ENCODE measurements at places on chromosomes 16 and 17. TPM values are rescaled to one million over a fixed set of nuclear protein-coding genes. Genes with fewer than 3 reads are reported as not detected.
A peak's percentile ranks its signal among the peaks of the same experiment; 100 is the strongest.

- no peak overlapping the region for H3K27ac ChIP-seq
- H3K36me3 ChIP-seq: no peaks in the 10 kb centered on the region
Measured at GRCh38 chr17:49439673-49440571, 25.2 kb upstream of the PHB1 start.

GRCh38 chr16:83935005-83935857 is 17.8 kb upstream of the OSGIN1 start:
- DNase-seq: no peak
- no peak overlapping the region for H3K27ac ChIP-seq
- H3K27me3 ChIP-seq: no peaks in the 10 kb centered on the region
- no peaks in the 10 kb centered on the region for H3K4me1 ChIP-seq
- no peak overlapping the region for H3K4me3 ChIP-seq

GRCh38 chr16:10447289-10447688 is 61.4 kb downstream of the ATF7IP2 start:
- no peak overlapping the region for H3K4me3 ChIP-seq
- no peak for DNase-seq
- no peaks in the 10 kb centered on the region for H3K27me3 ChIP-seq

- DNase-seq: no peak
- no peak overlapping the region for H3K27ac ChIP-seq
Measured at GRCh38 chr17:80349751-80350150, 65.2 kb upstream of the ENDOV start.

- DNase-seq: no peak
- no peak overlapping the region for H3K27ac ChIP-seq
- H3K4me1 ChIP-seq: no peaks in the 10 kb centered on the region
- H3K4me3 ChIP-seq: no peak overlapping the region
- no peaks in the 10 kb centered on the region for H3K36me3 ChIP-seq
Measured at GRCh38 chr16:6063526-6063925, 965.9 kb upstream of the EEF2KMT start.

DNA sequence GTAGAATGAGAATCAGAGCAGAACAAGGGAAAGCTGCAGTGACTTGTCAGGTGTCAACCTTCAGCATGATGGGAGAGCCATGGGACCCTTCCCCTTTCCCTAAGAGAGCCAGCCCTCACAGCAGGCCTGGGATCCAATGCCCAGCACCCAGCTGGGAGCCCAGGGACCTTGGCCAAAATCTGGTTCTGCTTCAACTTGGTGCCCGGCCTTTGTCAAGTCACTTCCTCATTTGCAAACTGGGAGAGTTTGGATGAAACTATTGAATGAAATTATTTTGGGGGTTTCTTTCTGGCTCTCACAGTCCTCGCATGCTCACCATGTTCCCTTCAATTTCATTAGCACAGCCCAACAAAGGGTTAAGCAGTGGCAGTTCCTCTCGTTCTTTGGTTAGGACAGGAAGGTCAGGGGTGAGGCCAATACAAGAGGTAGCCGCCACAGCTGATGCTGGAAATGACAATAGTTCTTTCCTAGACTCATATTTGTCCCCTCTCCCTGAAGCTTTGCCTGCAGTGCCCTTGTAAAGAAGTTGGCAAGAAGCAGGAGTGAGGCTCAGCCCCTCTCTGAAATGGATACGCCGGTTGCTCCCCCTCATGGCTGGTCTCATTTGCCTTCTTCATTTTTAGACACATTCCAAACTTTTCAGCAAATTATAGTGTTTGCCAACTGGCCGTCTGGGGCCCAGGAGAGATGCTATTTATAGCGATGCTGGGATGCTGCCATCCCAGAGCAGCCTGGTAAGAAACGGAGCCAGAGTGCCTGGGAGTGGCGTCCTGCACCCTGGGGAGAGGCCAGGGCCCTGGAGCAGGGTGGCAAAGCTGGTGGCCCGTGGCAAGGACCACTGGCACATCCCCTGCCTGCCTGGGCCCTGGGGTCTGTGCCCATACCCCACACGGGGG is 34.5 kb upstream of the MEOX1 start:
- DNase-seq: no peak
- no peak overlapping the region for H3K4me3 ChIP-seq
- H3K27me3 ChIP-seq: no peaks in the 10 kb centered on the region
- H3K4me1 ChIP-seq: peaks cover 10% of the 10 kb centered on the region

DNA sequence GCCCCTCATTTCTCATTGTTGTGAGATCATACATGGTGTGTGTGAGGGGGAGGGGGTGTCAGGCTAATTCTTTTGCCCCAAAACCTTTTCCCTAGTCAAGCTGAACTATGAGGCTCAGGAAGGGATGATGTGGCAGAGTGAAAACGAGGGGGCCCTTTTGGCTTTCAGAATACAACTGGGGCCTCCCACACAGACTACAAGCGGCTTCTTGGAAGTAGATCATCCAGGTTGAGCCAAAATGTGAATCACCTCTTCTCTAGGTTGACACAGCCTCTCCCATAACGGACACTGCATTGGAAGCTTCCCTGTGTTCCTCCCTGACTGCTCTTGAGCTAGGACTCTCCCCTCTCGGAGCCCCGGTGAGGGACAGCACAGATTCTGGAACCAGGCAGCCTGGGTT is 2.3 kb upstream of the ALKBH5 start:
- H3K27ac ChIP-seq: peak overlapping the region; percentile 99
- no peak for DNase-seq
- H3K36me3 ChIP-seq: no peaks in the 10 kb centered on the region
- no peak overlapping the region for H3K4me3 ChIP-seq

DNA sequence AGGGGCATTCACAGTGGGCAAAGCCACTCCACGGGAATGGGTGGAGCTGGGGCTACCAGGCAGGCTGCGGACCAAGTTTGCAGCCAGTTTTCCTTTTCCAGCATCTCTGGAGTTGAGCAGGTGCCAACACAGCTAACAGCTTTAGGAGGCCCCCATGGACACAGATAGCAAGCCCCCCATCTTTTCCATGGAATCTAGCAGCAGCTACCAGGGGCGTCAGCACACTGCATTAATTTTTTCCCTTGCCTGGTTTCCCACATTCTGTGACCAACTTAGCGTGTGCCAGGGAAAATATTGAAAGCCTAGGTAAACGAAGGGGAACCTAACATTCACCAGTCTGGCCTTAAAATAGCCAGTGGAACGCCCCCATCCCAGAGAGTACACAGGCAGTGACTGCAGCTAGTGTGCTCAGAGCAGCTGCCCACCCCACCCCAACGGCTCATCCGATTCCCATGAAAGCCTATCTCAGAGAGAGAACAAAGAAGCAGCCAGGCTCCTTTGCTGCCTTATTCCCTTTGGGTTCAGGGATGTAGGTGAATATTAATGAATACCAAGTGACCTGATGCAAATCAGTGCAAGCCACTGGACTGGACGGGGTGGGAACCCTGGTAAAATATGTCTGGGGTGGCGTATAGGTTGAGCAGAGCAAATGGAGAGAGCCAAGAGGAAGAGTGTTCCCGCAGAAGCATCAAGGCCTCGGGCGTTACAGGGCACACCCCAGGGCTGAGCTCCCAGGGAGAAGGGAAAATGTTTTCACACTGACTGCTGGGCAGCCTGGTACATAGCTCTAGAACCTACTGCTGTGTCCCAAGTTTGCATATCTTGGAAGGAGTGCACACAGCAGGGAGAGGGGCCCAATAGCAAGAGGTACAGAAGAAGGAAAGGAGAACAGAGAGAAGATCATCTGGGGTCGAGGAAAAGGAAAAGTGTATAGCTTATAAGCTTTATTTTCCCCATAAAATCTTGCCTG is 73.9 kb upstream of the SOX9 start:
- H3K4me1 ChIP-seq: no peaks in the 10 kb centered on the region
- no peak overlapping the region for H3K4me3 ChIP-seq
- DNase-seq: no peak
- no peaks in the 10 kb centered on the region for H3K36me3 ChIP-seq

- no peaks in the 10 kb centered on the region for H3K27me3 ChIP-seq
- H3K4me1 ChIP-seq: peaks cover 45% of the 10 kb centered on the region
- H3K27ac ChIP-seq: peak overlapping the region; percentile 82
- peaks cover 8% of the 10 kb centered on the region for H3K36me3 ChIP-seq
- DNase-seq: no peak
Measured at GRCh38 chr16:16021988-16022682, 72.7 kb downstream of the ABCC1 start.

- H3K4me3 ChIP-seq: no peak overlapping the region
- no peaks in the 10 kb centered on the region for H3K36me3 ChIP-seq
- H3K27me3 ChIP-seq: no peaks in the 10 kb centered on the region
- no peak overlapping the region for H3K27ac ChIP-seq
- DNase-seq: no peak
Measured at GRCh38 chr16:10013364-10013763, 168.9 kb downstream of the GRIN2A start.

DNA sequence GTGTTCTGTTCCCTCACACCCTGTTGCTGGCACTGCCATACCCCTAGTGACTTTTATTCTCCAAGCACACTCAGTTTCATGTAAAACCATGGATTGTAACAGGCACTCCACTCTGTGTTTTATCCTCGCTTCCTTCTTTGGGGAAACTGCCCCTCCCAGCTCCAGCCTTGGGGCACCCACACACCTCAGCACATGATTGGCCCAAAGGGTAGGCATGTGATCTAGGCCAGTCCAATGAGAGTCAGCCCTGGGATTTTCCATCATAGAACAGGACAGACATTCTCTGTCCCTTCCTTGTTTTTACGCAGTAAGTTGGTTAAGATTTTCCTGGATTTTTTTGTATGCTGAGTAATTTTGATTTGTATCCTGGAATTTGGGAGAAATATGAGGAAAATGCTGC is 115.4 kb downstream of the C16orf95 start:
- H3K36me3 ChIP-seq: no peaks in the 10 kb centered on the region
- no peak for DNase-seq

DNA sequence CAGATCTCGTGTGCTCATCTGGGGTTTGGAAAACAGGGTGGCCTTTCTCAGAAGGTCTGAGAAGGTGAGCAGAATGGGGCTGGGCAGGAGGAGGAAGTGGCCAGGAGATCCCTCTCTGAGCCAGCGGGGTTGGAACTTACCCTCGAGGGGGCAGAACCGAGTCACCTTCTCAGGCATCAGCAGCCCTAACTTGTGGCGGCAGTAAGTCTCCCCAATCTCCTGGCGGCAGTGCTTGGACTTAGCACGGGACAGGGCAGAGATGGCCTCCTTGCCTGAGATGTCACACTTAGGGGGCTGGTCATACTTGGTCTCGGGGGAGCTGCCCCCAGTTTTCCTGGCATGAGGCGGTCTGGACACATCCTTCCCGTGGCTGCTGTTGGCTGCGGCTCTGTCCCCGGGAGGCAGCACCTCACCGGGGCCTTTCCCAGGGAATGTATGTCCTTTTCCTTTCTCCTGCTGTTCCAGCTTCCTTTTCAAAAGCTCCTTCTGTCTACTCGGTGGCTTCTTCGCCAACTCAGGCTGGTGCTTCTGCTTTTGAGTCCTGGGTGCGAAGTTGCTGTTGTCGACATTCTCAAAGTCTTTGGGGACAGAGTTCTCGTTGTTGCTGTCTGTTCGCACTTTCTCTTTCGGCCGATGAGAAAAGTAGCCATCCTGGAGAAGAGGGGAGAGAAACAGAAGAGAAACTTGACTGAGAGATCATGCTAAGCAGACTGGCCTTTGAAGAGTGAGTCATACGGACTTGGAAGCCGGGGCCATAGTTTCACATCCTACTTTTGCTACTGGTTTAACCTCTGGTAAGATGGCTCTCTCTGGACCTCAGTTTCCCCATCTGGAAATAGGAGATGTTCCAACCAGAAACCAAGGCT is 211.7 kb downstream of the XYLT1 start:
- H3K27me3 ChIP-seq: no peaks in the 10 kb centered on the region
- H3K4me1 ChIP-seq: peaks cover 11% of the 10 kb centered on the region
- H3K36me3 ChIP-seq: no peaks in the 10 kb centered on the region
- no peak overlapping the region for H3K27ac ChIP-seq
- no peak for DNase-seq

DNA sequence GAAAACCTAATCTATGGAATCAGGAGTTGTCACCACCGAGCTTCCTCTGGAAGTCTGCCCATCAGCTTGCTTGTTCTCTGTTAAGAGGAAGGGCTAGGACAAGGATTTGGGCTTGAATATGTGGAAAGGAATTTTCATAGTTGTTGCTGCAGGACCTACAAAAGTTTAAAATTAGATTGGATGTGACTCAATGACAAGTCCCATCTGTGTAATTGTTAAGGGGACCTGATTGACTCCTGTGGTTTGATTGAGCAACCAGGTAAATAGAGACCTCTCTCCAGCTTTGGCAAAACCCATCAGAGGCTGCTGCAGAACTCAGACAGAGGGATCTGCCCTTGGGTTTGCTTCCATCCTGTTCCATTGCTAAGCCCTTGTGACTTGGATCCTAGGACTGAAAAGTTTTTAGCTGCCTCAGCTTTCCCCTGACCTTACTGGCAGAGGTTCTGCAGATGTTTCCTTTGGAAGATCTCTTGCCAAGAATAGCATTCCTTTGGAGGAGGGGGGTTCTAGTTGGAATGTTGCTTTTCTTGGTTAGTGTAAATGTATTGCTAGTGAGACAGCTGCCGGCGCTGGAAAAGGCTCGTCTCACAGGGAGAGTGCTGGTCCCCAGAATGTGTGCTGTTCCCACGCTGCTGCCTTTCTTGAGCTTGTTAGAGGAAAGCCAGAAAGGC is 50.0 kb downstream of the SF3B3 start:
- H3K4me3 ChIP-seq: no peak overlapping the region
- H3K27ac ChIP-seq: peak overlapping the region; percentile 79
- H3K27me3 ChIP-seq: no peaks in the 10 kb centered on the region

GRCh38 chr17:31550389-31551056 is 159.0 kb downstream of the RAB11FIP4 start:
- peak overlapping the region; percentile 92 for H3K27ac ChIP-seq
- peaks cover 11% of the 10 kb centered on the region for H3K4me1 ChIP-seq
- H3K36me3 ChIP-seq: no peaks in the 10 kb centered on the region

DNA sequence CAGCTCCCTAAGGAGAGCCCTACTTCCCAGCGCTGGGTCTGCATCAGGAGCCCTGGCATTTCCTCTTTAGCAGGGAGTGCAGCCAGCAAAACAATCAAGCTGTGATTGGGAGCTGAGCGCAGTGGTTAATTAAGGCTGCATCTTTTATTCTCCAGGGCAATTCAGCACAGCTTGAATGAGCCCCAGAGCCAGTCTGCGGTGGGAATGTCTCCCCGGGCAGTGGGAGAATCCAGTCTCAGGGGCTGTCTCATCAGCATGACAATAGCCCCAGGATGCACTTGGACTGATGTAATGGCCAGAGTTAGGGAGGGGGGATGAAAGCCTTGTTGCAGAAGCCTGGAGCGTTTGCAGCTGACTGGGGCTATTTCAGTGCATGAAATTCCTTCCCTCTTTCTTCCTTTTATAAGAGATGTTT is 292.6 kb upstream of the SOX9 start:
- H3K36me3 ChIP-seq: no peaks in the 10 kb centered on the region
- H3K27ac ChIP-seq: no peak overlapping the region
- H3K4me3 ChIP-seq: no peak overlapping the region
- no peaks in the 10 kb centered on the region for H3K27me3 ChIP-seq
- no peak for DNase-seq

GRCh38 chr16:51151961-51152663 is 1.0 kb upstream of the SALL1 start:
- H3K27me3 ChIP-seq: no peaks in the 10 kb centered on the region
- H3K36me3 ChIP-seq: no peaks in the 10 kb centered on the region
- H3K4me3 ChIP-seq: peak overlapping the region; percentile 67
- peak overlapping the region; percentile 92 for H3K27ac ChIP-seq
- peaks cover 12% of the 10 kb centered on the region for H3K4me1 ChIP-seq
- no peak for DNase-seq

Gene PIRT
- total RNA-seq: 6.4 TPM

Gene TBC1D3E
- total RNA-seq: not detected

Gene FADS6
- 1.5 TPM for total RNA-seq

Gene C1QTNF8
- not detected for total RNA-seq

Gene PROCA1
- 1.5 TPM for total RNA-seq

Gene PLA2G10
- not detected for total RNA-seq

Gene SECTM1
- total RNA-seq: 37.1 TPM

Gene RNU2-1
- total RNA-seq: not detected

All from vagina (tissue), 2 donors.